ENCODE measurements at places on chromosomes 5 and 9. TPM values are rescaled to one million over a fixed set of nuclear protein-coding genes. Genes with fewer than 3 reads are reported as not detected.

Gene FREM1
- total RNA-seq, result 1.7 TPM

- no peak for DNase-seq
These were observed 93.9 kb downstream of the GRIA1 start for GRCh38 chr5:153584126-153584959.

DNA sequence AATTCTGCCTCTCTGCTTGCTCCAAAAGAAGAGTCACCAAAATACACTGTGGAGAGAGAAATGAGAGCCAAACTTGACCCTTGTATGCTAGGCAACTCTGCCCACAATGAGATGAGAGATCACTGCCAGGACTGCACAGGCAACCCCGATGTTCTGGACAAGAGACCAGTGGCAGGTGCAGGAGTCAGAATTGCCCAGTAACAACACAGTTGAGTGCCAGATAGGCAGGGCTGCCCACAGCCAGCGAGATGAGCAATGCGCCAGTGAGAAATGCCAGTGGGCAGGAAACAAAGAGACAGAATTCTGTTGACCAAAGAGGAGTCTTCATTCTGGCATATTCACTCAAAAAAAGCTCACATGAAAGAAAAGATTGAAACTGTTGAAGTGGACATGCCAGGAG, 570.7 kb downstream of the CAAP1 start:
- no peak for DNase-seq

DNA sequence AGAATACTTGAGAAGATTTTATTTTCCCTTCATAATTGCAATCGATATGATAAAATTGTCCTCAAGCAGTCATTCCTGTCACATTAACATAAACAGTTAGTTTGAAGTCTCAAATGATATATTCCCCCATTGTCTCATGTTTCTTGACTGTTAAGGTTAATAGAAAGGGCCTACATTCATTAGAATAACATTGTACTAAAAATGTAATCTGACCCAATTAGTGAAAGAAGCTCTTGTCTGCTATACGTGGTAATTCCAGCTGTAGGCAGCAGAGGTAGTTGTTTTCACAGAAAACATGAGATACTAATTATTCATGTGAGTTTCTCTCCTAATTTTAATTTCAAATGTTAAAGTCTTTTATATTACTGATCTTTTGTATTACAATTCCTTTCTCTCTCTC, 25.9 kb upstream of the AP3B1 start:
- DNase-seq, result no peak

DNA sequence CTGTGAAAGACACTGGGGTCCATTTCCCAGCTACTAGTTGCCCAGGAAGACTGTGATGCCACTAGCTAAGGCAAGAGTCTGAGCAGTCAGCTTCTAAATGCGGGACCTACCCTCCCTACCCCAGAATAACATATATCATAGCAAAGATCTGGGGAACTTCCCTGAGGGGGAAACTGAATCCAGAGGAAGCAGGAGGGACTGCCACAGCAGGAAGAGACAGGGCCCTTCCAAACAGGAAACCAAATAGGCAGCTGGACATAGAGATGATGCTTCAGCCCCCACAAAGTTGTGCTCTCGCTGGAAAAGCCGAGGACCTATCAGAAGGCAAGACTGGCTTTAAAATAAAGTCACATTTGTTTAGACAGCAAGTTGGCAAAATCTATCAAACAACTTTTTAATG, 51.1 kb downstream of the KLHL3 start:
- no peak for DNase-seq

GRCh38 chr5:68054638-68055037, 160.9 kb upstream of the PIK3R1 start:
- DNase-seq, result no peak

DNA sequence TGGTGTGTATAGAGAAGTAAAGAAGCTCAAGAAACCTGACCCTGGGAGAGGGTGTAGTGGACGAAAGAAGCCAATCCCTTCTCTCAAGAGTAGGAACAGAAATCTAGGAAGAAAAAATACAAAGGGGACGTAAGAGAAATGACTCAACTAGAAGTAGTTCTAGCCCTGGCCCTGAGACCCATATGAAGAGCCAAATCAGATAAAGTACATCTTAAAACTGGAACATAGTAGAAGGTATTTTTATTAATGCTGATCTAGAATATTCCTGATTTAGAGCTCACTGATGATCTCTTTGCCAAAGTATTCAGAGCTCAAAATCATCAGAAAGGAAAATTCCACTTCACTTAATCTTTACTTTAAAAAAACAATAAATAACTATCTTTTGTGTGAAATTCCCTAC, 184.8 kb downstream of the MLLT3 start:
- no peak for DNase-seq

Measured in chondrocyte (in vitro differentiated cells).